ENCODE measurements at places on chromosomes 3 and 15.

DNA sequence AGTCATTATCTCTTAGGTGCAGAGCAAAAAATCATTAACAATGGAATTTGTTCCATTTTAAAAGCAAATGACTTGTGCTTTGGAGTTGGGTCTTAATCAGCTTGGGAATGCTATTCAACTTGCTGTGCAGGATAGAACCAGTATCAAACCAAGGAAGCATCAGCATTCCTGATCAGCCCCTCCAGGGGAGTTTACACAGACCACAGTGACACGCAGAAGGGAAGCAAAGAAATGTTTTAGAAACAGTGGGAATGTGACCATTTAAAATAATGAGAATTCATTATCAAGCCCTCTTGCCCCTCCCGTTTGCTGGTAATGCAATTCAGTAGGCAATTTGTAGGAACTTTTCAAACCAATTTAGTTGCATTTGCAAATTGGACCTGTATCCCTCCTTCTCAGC lies 155.1 kb downstream of the LRTM1 start:
- DNase-seq: no peak

DNA sequence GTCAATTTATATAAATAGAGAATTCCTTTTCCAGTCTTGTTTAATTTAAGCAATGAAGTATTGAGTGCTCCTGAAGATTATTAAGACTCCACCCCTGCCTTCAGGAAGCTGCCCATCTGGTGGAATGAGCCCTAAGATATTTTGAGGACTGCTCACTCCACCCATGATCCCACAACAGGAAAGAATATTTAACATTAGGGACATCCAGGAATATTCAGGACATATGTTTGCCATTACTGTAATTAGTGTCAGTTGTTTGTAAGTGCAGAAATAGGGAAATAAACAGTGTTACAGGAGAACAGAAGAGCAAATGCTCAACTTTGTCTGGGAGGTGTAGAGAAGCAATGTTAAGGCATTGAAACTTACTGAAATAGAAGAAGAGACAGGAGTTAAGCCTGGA lies 375.0 kb downstream of the ROBO2 start:
- no peak for DNase-seq

GRCh38 chr15:45794712-45795439 lies 160.0 kb downstream of the SQOR start:
- DNase-seq: no peak

DNA sequence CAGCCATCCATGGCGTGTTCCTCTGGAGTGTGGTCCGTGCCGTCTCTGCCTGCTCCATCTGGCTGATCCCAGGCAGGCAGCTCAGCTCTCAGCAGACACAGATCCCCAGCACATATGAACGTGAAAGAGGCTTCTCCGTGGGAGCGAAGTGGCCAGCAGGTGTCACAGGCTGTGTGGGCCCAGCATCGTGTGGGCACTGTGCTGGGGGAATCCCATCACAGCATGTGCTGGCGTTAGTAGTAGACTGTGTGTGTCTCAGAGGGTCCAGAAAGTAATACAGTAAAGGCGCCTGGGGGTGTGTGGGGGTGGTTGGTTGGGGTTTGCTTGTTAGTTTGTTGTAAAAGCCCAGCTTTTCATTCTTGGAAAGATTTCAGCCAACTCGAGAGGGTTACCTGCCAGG lies 147.6 kb downstream of the IGF1R start:
- no peak for DNase-seq

GRCh38 chr15:63465104-63465503 lies 39.3 kb upstream of the USP3 start:
- DNase-seq: no peak

DNA sequence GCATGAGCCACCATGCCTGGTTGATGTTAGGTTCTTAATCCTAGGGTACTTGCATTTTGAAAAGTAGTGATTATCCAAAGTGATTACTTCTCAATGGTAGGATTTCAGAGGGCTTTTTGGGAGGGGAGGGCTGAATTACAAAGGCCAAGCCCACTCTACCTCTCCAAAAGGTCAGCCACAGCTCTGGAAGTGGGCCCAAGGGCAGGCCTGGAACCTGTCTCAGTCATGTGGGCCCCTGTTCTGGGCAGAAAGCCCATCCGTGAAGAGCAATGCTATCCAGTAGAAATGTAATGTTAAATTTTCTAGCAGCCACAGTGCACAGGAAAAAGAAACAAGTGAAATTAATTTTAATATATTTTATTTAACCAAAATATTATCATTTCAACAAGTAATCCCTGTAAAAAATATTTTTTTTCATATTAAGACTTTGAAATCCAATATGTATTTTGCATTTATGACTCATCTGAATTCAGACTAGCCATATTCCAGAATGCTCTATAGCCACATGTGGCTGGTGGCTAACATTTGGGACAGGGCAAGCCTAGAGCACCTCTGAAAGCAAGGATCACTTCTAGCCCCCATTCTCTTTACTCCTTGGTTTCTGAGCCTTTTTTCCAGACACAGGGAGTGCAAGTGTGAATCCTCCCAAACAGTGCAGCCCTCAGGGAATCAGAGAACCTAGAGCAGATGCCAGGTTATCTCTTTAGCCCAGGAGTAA lies 16.8 kb downstream of the RFT1 start:
- no peak for DNase-seq

- no peak for DNase-seq
Measured at GRCh38 chr3:115494826-115495225, 128.5 kb upstream of the GAP43 start.

DNA sequence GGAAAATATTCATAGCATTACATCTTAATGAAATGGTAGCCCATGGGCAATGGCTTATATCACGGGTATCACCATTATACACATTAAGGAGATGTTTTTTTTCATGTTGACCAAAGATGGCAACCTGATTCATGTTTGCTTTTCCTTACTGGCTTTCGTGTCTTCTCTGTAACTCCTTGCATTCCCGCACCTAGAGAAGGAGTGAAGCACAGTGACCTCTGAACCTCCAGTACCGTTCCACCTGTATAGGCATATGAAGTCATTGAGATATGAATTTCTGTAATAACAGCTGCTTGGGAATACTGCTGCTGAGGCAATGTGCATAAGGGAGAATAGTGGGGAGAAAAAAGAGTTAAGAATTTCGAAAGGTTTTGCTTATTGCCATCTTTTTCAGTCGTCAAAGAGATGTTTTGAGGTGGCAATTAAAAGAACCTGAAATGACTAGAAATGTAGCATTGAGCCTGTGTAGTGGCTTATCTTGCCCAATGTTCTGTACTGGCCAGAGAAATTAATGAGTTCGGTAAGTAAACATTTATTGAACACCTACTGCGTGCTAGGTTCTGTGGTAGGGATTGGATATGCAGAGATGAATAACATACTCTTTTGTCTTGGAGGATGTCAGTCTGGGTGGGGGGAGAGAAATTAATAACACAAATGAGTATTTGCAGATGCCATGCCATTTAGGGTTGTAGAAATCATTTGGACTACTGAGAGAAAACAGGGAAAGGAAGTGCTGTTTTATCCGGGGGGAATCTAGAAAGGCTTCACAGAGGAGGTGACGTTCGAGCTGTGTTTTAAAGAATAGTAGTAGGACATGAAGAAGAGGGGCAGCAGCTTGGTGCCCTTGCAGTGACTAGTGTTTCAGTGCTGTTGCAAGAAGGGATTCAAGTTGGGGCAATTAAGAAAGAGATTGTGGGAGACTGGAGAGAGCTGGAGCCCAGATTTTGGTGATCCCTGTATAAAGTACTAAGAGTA lies 2.5 kb downstream of the FEM1B start:
- no peak for DNase-seq

DNA sequence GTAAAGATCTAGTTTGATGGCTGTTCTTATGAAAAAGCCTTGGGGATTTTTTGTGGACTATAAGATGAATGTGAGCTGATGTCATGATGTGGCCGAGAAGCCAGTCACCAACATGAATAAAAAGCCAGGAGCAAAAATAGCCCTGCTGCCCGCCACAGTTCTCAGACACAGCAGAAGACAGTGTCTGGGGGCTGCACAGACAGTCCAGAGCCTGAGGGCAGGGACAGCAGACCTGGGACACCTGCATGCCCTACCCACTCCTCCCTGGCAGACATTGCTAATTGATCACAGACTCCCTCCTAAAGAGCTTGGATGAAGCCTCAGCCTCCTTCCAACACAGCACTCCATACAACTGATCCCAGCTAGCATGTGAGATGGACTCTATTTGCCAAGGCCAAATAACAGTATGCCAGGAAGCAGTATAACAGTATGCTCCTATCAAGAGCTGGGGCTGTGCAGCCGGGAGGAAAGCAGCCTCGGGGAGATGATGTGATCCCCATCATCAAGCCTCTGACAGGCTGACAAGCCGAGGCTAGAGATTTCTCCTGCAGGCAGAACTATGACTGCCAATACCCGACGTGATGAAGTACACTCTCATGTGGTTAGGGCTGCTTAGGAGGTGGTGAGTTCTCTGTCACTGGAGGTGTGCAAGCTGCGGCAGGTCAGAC lies 105.4 kb upstream of the RPL32 start:
- DNase-seq: no peak

- DNase-seq: no peak
Measured at GRCh38 chr15:86865920-86866319, 786.2 kb downstream of the AGBL1 start.

GRCh38 chr15:101267320-101268104 lies 9.8 kb downstream of the SELENOS start:
- DNase-seq: no peak

DNA sequence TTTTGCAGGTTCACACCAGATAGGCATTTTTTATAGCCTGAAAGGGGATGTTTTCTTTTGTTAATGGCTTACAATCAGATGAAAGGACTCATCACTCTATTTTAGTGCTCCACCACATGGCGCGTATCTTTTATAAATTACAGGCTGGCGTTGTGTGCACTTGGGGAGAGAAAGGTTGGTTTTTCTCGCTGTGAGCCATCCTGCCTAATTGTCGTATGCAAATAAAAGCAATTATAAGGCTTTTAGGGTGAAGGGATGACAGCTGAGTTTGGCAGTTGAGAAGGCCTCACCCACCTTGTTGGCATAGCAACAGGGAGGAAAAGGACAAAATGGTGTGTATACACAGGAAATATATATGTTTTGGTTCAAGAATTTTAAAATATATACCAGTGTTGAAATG lies 268.0 kb downstream of the NR2F2 start:
- no peak for DNase-seq

GRCh38 chr3:113573728-113574127 lies 41.4 kb downstream of the SIDT1 start:
- no peak for DNase-seq

DNA sequence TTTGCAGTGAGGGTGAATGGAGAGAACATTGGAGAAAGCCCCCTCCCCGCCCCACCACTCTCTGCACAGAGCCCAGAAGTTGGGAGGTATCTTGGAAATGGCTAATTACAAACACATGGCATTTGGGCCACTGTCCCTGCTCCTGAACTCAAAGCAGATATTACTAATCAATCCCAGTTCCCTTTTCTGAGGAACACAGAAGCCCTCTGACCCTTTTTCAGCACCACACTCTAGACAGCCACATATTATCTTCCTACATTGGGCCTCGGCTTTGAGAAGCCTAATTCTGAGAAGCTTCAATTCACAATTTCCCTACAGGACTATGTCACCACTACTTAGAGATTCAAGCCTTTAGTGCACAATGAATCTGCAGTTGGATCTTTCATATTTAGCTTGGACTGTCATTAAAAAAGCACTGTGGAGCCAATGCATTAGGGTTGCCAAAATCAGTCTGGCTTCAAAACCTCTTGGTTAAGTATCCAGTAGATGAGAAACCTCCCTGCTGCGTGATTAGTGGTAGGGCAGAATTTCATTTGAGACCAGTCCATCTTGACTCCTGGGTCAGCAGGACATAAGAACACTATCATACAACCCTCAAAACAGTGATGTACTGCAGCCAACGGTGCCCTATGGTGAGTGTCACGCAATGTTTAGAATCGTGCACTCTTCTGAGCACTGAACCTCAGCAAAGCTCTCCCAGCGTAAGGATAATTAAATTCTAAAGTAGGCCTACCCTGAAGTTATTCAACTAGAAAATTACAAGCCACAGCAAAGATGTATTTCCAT lies 26.1 kb downstream of the MGLL start:
- DNase-seq: no peak

Data from stimulated activated CD4-positive, alpha-beta T cell treated with anti-CD3 and anti-CD28 coated beads, Interleukin-15, amount 100 ng/mL, for 1 hour (primary cell).